NCI-H1694 treated with DMSO at 0.1 percent for 48 hours (cell line): ENCODE measurements at places on chromosomes 4 and X.
A peak's percentile ranks its signal among the peaks of the same experiment; 100 is the strongest.

DNA sequence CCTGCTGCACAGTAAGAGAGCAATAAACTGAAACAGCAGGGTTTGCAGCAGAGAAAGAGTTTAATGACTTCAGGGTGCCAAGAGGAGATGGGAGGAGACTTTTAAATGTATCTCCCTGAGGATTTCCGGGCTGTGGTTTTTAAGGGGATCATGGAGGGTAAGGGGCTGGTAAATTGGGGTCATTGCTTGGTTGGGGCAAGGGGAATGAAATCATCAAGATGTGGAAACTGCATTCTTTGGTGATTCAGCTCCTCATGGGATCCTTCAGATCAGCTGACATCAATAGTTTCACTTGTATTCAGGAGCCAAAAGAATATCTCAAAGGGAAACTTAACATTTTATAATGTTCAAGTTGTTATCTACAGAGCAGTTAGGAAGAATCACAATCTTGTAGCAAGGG is 174.3 kb upstream of the ANXA10 start:
- no peak for DNase-seq

DNA sequence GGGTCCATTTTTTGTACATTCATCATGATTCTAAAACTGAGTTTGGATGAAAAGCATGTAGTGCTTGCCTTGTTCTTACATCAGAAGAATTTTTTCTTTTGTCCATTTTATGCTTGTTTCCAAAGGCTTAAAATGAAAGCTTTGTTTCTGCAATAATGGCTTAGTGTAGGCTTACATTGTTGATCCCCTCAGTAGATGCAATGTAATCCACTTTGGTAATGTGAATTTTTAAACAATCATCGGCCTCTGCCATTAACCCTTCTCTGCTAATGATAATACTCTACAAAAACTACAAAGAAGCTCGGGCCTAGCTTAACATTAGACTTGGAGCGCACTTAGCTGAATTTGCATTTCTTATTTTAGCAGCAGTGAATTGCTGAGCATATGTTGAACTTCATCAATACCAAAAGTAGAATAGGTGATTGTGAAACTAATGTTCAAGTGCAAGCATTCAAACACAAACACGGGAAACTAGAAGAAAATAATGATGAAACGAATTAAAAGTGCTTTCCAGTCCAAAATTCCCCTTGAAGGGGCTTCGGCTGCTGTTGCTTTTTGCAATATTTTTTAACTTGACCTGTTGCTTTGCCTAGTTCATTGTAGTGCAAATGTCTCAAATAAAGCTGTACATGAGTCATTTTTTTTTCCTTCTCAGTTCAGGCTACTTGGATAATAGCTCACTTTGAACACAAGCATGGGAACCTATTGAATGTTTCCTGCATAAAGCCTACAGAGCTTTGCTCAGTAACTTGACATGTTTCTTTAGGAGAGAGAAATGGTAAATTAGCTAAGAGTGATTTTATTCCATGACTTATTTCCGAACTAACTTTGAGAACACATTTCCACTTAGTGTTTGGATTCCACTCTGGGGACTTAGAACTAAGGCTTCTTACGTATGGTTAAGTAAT is 66.5 kb downstream of the SLIT2 start:
- DNase-seq: no peak

DNA sequence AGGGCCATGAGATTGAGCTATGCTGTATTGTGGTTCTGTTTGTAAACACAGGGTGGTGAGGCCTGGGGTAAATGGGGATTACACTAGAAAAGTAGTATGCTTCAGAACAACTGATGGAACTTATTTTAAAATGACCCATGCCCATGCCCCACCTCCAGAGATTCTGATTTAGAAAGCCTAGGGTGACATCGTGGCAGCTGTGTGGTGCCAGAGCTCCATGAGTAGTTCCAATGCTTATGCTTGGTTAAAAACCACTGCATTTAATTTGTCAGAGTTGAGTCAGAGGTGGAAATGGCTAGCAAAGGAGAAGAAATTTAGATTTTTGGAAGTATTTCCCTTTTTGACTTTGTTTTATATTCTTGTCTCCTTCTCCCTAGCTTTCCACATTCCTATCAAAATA is 63.4 kb upstream of the PDE5A start:
- no peak for DNase-seq

DNA sequence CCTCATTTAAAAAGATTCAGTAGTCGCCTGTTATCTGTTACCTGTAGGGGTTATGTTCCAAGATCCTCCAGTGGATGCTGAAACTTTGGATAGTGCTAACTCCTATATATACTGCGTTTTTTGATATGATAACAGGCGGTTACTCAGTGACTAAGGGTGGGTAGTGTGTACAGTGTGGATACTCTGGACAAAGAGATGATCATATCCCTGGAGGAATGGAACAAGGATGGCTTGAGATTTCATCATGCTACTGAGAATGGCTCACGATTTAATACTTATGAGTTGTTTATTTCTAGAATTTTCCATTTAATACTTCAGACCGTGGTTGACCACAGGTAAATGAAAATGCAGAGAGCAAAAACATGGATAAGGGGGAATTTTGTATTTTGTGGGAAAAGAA is 21.5 kb downstream of the FAM47E start:
- DNase-seq: no peak

- DNase-seq: no peak
Observed at GRCh38 chrX:32673193-32673592, 538.2 kb downstream of the DMD start.

DNA sequence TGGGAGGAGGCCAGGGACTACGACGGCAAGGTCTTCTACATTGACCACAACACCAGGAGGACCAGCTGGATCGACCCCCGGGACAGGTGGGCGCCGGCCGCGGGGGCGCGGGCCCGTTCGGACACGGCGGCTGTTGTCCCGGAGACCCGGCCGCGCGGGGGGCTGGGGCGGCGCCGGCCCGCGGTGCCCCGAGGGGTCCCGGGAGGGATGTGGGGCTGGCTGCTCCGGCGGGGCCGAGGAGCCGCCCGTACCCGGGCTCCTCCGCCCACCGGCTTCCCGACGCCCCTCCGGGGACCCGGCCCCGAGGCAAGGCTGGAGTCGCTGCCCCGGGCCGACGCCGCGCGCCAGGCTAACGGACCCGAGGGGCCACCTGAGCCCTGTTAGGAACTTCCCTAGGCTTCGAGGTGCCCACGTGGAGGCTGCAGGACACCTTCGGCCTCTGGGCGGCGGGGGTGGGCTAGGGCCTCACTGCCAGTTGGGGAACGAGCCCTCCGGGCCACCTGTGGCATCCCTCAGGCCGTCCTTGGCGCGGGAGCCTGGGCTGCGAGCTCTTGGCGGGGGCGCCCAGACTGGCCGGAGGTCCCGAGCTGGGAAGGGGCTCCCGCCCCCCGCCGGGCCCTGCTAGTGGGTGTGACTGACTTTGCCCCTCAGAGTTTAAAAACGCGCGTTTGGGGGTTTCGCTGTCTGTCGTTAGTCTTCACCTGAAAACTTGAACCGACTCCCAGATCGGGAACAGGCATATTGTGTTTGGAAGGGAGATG is 660 bp downstream of the WWC2 start:
- DNase-seq: no peak

DNA sequence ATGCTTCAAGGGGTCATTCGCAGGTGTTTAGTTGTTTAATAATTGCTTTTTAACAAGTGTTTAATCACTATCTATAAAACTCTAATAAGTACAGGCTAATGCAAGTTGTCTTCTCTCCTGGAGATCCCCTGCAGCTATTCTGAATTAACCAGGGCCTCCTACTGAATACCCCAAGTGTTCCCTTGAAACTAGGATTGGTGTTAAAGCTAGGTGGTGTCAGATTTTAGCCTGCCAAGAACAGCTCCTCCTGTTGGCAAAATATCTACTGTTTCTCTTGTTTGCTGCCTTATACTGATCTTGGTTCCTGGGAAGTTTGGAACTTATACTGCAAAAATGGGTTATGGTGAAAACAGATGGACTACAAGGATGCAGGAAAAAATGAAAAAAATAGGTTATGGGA is 26.1 kb upstream of the TMEM154 start:
- DNase-seq: no peak

DNA sequence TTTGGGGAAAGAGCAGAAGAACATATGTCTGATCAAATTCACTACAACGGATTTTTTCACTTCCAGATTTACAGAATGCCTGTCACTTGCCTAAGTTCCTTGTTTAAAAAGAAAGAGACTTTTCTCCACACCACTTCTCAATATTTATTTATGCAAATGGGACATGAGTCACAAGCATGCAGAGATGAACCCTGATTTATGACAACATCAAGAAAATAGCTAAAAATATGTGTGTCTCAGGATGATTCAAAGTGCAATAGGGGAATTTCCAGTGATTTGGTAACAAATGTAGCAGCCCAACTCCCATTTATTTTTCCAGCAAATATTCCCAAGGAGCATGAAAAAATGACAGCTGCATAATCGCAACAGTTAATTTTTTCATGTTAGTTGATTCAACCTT is 180.4 kb upstream of the FAT1 start:
- DNase-seq: no peak

DNA sequence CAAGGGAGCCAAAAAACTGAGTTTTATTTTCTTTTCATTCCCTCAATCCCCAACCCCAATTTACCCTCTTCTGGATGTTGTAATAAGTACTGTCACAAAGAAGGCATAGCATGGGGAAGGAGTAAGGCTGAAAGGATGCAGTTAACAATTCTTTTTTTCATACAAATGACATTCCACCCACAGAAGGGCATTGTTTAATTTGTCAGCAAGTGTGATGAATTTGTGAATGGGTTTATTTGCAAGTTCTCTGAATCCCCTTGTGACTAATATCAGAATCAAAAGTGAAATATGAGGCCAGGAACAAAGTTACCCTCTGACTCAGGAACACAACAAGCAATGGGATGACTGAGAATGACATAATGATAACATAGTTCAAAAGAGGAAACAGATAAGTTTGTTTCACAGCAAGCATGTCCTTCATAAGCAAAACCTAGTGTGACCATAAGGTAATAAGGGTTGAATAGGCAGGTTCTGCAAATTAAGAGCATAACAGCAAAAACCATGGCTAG is 2.1 kb downstream of the GEMIN8 start:
- DNase-seq: no peak

DNA sequence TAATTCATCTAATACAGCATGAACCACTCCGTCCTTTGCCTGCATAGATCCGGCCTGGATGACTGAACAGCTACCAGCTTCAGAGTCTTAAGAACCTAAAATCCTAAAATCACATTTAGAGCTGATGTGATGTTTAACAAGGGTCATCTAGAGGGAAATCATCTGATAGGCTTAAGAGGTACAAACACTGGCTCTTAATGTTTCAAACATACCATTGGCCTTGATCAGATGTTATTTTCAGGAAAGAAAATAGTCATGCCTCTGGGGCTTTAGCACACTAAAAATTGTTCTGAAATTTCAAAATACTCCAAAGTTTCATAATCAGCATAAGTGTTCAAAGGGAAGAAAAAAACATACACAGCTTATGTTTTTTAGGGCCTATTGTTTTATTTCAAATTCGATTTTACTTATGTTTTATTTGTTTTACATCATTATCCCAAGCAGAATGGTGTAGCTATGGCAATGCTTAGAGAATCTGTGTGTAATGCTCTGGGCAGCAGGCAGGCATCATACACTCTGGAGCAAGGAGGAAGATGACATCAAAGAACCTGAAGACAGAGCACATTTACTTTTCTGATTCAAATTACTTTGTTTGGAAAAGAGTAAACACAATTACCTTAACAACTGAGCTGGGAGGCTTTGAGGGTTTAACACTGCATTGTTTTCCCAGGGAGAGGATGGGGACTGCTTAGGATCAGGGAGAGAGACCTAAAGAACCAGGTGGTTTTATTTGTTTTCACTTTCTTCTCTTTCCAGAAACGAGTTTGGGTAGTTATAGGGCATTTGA is 25.3 kb upstream of the LEF1 start:
- no peak for DNase-seq

- DNase-seq: no peak
Observed at GRCh38 chrX:115399306-115399705, 109.8 kb downstream of the LUZP4 start.

- DNase-seq: no peak
Observed at GRCh38 chr4:128835498-128836222, 26.2 kb downstream of the JADE1 start.

GRCh38 chr4:104123021-104123420 is 371.7 kb downstream of the CXXC4 start:
- DNase-seq: no peak

- no peak for DNase-seq
Observed at GRCh38 chrX:150502091-150502490, 66.3 kb upstream of the MTM1 start.

GRCh38 chr4:176273736-176274135 is 4.7 kb upstream of the ASB5 start:
- DNase-seq: no peak

GRCh38 chr4:121073004-121073435 is 685 bp upstream of the NDNF start:
- DNase-seq: no peak

DNA sequence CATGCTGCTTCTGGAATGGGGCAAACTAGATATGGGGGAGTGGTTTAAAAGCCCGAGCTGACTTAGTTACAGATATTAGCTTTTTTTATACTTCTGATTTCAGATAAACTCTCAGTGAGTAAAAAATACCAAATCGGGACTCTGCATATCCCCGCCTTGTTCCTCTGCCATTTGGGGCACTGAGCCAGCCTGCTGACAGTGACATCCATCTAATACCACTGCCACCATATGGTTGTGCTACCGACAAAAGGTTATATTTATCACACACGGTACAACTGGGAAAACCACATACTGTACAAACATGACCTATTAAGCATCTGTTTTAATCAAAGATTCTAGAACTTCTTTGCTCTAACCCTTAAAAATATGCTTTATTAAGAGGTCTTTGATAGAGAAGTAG is 78.7 kb downstream of the GALNT7 start:
- peak; percentile 85 for DNase-seq

DNA sequence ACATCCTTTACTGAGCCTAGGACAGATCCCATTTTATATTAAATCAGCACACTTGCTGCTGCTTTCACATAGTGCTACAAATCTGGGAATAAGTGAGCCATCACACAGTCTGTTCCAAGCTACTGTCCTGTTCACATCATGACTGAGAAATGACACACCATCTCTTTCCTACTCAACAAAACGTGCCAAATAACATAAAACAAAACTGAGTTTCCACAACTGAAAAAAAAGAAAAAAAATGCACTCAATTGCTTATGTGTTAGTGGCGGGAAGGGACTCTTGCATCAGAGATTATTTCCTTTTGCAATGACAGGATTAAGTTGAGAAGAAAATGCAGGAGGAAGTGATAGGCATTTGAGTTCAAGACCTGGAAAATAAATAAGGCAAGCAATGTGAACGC is 109.0 kb downstream of the SHROOM4 start:
- DNase-seq: no peak

DNA sequence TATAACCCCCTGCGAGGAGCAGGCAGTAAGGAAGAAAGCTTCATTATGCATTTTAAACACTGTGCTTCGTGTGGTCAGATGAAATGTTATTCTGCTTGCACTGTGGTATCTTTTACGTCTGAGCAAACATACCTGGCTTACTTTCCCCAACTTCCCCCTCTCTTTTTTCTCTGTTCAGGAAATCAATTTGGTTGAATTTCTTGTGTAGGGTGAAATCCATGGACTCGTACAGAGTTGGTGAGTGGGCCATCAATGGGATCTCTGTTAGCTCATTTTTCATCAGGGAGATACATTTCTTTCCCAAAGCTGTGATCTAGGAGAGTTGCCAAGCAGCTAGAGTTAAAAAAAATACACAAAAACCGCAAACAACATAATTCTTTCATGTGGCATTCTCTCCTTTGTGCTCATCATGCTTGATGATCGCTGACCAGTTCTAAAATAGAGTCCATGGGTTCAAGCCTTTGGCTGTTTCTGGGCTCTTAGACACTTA is 98.5 kb downstream of the FRAS1 start:
- DNase-seq: no peak
